ENCODE measurements at places on chromosomes 4 and X.

- peak; percentile 85 for DNase-seq
These were observed 1.5 kb downstream of the PIM2 start for GRCh38 chrX:48917139-48918001.

DNA sequence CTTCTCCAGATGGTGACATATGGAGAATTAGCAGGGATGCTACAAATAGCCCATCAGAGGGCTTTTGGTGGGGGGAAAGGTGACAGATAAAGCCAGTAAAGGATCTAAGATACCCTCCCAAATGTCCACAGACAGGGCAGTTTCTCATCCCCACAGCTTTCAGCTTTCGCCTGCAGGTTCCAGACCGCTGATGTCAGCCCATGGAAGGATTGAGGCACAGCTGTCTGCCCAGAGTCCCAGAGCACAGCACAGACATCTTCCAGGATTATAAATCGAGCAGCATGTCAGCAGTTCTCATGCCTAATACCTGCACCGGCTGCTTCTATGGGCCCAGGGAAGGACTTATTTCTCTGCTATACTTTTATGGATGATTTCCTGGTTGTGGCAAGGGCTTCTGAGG, 96.7 kb upstream of the MXRA5 start:
- no peak for DNase-seq

- DNase-seq: no peak
These were observed 594.7 kb downstream of the RAPGEF2 start for GRCh38 chr4:159697322-159698283.

DNA sequence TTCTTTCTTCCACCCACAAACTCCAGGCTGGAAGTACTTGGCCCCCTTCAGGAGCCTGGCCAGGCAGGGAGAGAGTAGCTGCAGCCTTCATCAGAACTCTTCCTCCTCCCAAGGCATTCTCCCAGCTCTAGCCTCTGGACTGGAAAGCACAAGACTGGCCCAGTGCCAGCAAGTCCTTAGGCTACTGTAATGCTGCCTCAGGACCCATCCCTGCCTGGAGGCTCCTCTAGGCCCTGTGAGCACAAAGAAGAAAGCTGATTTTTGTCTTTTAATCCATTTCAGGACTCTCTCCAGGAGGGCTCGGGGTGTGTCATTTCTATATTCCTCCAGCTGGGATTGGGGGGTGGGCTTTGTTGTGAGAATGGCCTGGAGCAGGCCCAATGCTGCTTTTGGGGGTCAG, 10.8 kb downstream of the AWAT2 start:
- DNase-seq: no peak

GRCh38 chr4:34318773-34319172, 1925.5 kb downstream of the ARAP2 start:
- DNase-seq: no peak

- DNase-seq: no peak
These were observed 5.8 kb upstream of the SEPTIN11 start for GRCh38 chr4:76943790-76944189.

DNA sequence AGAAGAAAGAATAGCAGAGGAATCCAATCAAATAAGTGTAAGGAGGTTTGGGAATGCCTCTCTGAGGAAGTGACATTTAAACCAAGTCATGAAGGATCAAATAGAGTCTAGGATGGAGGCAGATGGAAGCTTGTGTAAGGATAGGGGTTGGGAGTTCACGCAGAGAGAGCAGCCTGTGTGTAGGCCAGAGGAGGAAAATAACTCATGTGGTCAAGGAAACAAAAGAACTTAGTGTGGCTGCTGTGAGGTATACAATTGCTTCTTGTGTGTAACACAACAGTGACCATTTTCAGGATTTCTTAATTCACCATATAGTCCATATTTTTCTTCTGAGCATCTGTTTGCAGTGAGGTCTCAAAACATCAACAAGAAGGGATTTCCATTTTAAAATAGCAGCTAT, 77.6 kb upstream of the PACRGL start:
- DNase-seq: no peak

GRCh38 chr4:36274158-36274557, 7.3 kb upstream of the DTHD1 start:
- peak; percentile 0 for DNase-seq

DNA sequence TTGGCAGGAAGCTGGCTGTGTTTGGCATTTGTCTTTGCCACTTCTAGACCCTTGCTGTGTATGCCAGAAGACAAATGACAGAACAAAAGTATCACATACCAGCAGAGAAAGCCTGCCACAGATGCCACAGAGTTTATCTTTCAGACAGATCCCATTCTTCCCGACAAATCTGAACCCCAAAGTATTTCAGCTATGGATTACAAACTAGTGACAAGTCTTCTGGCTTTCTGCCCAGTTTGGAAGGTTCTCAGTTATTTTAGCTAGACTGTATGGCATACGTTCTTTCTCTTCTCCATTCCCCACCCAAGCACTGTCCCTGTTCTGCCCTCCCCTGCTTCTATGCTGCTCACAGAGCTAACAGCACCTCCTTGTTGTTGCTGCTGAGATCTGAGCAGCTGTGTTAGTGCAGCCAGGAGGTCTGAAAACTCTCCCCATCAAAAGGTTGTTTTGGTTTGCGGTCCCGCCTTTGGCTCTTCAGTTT, 236.7 kb downstream of the FRAS1 start:
- DNase-seq: peak; percentile 98

DNA sequence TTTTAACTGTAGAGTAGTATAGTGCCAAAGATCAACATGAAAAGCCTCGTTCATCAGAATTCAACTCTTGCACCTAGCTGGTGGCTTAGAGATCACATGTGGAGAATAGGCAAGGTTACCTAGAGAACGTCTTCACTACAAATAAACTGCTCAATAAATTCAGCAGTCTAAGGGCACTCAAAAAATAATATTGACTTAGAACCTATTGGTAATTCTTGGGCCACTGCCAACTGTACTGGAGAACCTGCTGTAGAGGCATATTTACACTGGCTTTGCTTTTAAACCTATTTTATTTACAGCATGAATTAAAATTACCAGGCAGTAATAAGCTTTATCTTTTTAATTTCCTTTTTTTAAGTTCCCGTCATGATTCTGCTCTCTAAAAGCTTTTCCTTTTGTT, 343.7 kb downstream of the PDHA2 start:
- no peak for DNase-seq

GRCh38 chr4:38523524-38524448, 140.2 kb upstream of the KLF3 start:
- DNase-seq: no peak

DNA sequence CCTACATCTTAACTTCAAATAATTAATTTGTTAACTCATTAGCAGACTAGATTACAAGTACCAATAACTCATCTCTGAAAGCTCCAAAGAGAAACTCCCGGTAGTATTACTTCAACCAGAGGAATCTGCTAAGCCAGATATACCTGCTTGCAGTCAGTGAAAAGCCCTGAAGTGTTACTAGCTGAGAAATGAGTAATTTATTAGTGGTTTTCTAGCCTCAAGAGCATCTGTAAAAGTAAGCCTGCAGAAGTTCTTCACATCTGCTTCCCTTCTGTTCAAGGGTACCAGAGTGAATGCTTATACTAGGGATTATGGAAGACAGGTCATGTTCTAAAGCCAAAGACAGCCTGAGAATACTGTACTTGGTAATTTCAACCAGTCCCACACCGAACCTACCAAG, 34.7 kb downstream of the IRS4 start:
- DNase-seq: no peak

GRCh38 chr4:11072999-11073398, 355.7 kb downstream of the HS3ST1 start:
- no peak for DNase-seq

- peak; percentile 64 for DNase-seq
These were observed 39.4 kb downstream of the RAPGEF2 start for GRCh38 chr4:159142241-159142640.

GRCh38 chr4:152684587-152684986, 4.8 kb upstream of the TMEM154 start:
- no peak for DNase-seq

DNA sequence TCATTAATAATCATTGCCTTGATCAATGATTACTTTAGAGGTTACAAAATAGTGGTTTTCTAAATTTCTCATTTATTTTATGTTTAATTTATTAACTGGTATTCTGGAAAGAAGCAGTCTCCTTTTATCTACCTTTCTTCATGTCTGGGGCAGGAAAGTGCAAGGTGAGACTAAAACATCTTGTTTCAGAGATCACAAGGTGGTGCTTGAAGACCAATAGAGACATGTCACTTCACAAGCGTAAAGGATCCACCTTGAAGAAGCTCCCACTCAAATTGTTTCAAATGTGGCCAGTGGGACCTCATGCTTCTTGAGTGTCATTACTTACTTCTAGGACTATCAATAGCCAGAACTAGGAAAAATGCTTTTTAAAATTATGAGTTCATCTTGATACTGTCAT, 1568.7 kb downstream of the RPA4 start:
- no peak for DNase-seq

GRCh38 chr4:135492439-135492838, 1290.8 kb upstream of the PABPC4L start:
- no peak for DNase-seq

GRCh38 chr4:81453024-81453423, 18.7 kb downstream of the RASGEF1B start:
- DNase-seq: no peak

GRCh38 chrX:151977009-151977408, 2.5 kb upstream of the GABRE start:
- DNase-seq: no peak

GRCh38 chrX:153671589-153672530, 1.8 kb downstream of the PNCK start:
- no peak for DNase-seq

DNA sequence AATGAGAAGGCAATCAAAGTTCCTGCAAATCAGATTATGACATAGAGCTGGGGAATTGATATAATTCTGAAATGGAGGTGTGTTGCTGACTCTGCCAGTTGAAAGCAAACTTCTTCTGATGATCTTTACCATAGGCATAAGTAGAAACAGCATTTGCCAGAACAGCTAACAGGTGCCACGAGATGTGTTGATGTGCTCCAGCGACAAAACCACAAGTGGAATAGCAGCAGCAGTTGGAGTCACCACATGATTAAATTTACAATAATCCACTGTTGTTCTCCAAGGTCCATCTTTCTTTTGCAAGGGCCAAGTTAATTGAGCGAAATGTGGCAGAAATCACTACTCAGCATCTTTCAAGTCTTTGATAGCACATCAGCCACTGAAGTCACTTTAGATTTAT, 3.7 kb upstream of the OSTC start:
- DNase-seq: no peak

DNA sequence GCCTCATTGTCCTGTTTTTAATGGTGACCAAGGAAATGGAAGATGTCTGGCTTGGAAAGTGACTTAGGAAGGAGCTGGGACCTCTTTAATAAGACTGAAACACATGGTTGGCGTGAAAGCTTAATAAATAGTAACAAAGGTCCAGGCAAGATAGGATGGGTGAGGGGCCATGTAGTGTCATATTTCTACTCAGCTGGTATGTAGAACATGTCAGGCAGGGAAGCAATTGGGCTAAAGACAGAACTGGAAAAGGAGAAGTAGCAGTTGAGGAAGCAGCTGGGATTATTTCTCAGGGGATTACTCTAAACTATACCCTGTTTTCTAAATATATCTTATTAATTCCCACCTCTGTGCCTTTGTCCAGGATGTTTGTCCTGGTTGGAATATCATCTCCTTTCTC, 18.6 kb downstream of the ITGB1BP2 start:
- DNase-seq: no peak

DNA sequence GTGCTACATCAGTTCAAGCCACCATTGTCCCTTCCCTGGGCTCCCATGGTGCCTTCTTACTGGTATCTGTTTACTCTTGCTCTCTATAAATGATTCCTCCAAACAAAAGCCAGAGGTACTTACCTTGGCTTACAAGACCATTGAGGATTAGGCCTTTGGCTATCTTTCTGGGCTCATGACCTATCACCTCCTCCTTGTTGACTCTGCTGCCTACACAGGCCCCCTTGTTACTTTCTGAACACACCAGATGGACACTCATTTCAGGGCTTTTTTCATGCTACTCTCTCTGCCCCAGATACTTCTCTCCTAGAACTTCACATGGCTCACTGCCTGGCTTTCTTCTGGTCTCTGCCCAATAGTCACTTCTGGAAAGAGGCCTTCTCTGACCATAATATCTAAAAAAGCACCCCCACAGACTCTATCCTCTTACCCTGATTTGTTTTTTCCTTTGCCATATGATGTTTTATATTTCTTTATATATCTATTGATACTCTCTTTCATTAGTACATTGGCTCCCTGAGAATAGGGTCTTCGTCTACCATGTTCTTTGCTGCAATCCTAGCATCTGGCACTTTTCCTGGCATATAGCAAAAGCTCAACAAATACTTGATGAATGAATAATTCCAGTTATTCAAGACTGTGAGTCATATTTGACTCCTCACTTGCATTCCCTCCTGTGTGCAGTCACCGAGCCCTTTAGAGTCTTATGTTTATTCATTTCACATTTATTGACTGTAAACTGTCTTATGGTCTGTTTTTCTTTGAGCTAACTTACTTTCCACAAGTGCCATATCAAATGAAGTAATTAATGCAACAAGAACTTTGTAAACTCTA, 27.1 kb upstream of the TAPT1 start:
- peak; percentile 89 for DNase-seq

- DNase-seq: no peak
These were observed 648 bp downstream of the SYNPO2 start for GRCh38 chr4:118889312-118889691.

- no peak for DNase-seq
These were observed 30.1 kb upstream of the SPARCL1 start for GRCh38 chr4:87559090-87559837.

GRCh38 chrX:126820700-126821420, 1.3 kb downstream of the PRR32 start:
- no peak for DNase-seq

DNA sequence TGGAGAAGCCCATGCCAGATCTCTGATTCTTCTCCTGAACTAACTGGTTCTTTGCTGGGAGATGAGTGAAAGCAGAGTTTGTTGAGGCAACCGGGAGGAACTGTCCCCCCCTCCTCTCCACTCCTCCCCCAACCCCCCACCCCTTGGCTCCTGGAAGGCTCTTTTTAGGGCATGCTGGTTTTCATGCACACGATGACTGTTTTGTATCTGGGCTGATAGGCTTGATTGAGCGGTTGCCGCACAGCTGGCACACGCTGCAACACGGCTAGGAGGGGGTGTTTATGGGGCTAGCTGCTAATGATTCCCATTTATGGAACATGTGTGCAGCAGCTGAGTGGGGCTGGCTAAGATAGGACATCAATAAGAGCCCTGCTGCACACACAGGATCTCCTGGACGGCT, 137.2 kb downstream of the SMIM20 start:
- DNase-seq: peak; percentile 68

GRCh38 chr4:88442689-88443191, 14.2 kb upstream of the HERC5 start:
- peak; percentile 8 for DNase-seq

DNA sequence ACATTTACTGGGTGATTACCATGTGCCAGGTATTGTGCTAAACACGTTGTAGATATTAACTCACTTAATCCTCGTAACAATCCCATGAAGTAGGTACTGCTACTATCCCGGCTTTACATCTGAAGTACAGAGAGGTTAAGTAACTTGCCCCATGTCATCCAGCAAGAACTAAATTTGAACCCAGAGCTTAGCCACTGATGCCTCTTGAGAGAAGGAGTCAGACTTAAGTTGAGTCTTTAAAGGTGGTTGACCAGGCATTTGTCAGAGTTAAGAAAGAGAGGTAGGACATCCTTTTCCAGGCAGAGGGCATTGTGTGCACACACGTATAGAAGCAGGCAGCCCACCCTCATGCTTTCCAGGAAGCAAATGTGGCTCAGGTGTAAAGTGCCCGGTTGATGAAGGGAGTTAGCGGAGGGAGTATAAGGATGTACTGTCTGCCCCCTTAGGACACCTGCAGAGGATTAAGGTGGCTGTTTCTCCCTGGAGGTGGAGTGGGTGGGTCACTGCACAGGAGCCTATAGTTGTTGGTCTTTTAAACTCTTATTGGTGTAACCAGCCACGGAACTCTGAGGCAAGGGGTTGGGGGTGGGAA, 335 bp upstream of the CD38 start:
- no peak for DNase-seq
